ENCODE measurements at places on chromosomes 2 and 18.

GRCh38 chr2:39464864-39465263 lies 27.8 kb upstream of the MAP4K3 start:
- DNase-seq = no peak

- peak; percentile 24 for DNase-seq
Observed at GRCh38 chr2:109128048-109128615, 873 bp upstream of the SH3RF3 start.

DNA sequence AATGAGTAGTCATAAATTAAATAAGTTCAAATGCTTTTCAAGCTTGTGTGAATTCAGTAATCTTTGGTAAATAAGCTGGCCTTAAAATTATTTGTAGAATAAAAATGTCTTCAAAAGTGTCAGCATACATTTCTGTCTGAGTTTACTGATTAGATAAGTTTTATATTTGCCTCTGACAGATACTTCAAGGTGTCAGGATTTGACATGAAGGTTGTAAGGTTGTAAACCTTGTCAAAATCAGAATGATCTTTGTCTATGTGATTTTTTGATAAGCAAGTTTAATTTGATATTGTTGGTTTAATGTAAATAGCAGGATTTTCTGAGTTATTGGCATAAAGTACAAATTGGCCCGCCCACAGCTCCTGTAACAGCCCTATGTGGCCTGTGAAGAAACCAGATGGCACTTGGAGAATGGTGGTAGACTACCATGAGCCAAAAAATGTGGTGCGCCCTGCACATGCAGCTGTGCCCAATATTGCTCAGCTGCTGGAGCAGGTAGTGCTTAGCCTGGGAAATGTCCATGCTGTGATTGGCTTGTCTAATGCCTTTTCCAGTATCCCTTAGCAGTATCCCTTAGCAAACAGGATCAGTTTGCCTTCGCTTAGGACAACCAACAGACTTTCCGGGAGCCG lies 188.0 kb upstream of the SPHKAP start:
- no peak for DNase-seq

GRCh38 chr18:54931152-54931551 lies 28.1 kb downstream of the CCDC68 start:
- no peak for DNase-seq

GRCh38 chr2:226813148-226813701 lies 13.6 kb upstream of the IRS1 start:
- DNase-seq = no peak

DNA sequence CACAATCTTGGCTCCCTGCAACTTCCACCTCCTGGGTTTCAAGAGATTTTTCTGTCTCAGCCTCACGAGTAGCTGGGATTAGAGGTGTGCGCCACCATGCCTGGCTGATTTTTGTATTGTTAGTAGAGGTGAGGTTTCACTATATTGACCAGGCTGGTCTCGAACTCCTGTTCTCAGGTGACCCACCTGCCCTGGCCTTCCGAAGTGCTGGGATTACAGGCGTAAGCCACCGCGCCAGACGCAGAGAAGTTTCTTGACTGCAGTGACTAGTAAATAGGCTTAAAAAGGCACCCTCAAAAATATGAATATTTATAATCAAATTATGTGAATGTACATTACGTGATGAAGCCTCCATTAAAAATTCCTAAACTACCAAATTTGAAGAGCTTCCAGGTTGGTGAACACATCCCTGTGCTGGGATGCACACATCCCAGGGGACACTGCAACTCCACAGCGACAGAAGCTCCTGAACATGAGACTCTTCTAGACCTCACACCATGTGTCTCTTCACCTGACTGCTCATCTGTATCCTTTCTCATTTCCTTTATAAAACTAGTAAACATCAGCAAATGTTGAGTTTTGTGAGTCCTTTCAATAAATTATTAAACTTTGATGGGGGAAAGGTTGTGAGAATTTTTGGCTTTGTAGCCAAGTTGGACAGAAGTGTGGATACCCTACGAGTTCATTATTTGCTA lies 203.3 kb upstream of the SPOPL start:
- DNase-seq = no peak

DNA sequence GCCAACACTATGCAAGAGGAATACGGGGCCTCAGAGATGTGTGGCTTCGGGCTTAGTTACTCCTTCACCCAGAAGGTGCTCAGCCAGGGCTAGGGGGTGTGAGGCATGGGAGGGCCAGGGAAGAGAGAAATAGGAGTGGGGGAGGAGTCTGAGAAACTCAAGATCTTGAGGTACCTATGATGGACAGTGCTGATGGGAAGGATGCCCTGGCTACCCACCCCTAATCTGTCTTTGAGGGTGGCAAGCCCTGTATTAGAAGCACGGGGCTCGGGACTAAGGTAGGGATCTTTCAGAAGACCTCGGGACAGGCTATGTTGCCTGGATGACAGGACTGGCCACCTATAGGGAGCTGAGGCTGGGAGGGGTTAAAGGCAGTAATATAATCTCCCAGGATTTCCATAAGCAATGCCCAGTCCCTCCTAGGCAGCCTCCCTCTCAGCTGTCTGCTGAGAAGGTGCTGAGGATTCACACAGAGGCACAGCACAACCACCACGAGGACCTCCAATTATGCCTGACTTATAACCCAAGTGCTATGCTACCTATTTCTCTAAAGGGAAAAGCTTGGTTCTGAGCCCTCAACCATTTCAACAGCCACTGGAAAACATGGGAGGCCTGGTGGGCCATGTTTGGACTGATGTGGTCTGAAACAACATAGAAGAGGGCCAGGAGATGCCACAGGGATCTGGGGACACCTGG lies 23.3 kb downstream of the MTHFD2 start:
- DNase-seq = no peak

GRCh38 chr2:137865954-137866540 lies 98.2 kb upstream of the HNMT start:
- peak; percentile 20 for DNase-seq

DNA sequence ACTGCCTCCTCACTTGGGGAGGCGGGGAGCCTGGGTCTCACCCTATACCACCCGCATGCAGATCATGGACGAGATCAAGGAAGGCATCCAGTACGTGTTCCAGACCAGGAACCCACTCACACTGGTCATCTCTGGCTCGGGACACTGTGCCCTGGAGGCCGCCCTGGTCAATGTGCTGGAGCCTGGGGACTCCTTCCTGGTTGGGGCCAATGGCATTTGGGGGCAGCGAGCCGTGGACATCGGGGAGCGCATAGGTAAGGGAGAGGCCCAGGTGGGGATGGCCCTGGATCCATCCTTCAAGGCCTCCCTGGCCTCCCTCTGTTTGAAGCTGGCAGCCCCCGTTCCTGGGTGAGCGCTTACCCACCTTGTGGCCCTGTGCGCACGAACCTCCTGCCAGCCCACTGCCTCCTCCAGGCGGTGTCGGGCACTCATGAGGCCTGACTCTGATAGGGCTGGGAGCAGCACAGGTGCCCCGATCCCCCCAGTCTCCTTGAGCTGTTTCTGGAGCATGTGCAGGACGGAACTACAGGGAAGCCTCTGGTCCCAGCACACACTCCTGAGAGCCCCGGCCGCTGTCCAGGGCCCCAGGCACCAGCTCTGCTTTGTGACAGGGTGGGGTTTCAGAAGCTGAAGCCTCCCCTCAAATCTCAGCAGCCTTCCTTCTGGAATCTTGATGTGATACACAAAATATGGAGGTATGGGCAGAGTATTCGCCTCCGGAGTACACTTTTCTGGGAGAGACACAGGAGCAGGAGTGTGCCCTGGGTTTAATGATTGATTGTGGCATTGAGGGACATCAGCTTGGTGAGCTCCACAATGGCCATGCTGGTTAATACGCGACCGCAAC lies 708 bp downstream of the AGXT start:
- DNase-seq = no peak

GRCh38 chr2:19028587-19029375 lies 329.6 kb downstream of the OSR1 start:
- DNase-seq = no peak

DNA sequence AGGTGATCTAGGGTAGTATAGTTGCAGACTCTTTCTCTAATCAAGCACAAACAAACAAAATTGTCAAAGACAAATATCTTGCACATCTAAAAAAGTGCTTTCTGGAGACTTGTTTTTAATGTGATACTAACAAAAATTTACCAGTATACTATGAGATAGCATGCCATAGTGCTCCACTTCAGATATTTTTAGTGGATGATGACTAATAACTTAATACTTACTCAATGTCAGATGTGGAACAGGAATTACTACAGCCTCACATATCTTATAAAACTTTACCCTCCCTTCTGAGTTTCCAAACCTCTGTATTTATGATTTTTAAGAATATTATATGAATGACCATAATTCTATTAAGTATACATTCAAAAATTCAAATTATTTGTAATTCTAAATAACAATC lies 1162.0 kb upstream of the SLC39A10 start:
- no peak for DNase-seq

Data from stimulated activated CD8-positive, alpha-beta memory T cell treated with anti-CD3 and anti-CD28 coated beads, Interleukin-15, amount 100 ng/mL, for 1 hour (primary cell).